Amniotic stem cell (primary cell): ENCODE measurements at places on chromosomes 11 and 22.
A peak's percentile ranks its signal among the peaks of the same experiment; 100 is the strongest.

DNA sequence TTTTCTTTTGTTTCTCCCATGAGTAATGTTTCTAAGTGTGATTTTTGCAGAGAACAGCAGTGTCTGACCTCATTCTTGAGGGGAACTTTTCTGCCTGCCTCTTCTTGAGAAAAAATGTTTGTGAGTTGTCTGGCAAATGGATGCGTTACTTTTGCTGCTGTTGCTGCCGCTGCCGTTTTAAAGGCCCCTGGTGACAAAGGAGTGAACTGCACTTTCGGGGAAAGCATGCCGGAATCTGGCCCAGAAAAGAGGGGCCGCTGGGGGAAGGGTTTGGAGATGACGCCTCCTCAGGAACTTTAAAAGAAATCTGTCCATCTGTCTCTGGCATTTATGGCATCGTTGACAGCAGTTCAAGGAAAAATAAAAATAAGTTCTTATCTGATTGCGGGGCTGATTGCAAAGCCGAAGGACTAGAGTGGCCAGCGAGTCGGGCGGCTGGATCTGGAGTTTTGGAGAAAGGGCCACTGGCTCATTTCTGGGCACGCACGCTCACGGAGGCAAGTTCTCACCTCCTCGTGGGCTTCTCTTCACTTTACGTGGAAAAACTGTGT is 16.5 kb downstream of the ZBTB16 start:
- no peak for DNase-seq

DNA sequence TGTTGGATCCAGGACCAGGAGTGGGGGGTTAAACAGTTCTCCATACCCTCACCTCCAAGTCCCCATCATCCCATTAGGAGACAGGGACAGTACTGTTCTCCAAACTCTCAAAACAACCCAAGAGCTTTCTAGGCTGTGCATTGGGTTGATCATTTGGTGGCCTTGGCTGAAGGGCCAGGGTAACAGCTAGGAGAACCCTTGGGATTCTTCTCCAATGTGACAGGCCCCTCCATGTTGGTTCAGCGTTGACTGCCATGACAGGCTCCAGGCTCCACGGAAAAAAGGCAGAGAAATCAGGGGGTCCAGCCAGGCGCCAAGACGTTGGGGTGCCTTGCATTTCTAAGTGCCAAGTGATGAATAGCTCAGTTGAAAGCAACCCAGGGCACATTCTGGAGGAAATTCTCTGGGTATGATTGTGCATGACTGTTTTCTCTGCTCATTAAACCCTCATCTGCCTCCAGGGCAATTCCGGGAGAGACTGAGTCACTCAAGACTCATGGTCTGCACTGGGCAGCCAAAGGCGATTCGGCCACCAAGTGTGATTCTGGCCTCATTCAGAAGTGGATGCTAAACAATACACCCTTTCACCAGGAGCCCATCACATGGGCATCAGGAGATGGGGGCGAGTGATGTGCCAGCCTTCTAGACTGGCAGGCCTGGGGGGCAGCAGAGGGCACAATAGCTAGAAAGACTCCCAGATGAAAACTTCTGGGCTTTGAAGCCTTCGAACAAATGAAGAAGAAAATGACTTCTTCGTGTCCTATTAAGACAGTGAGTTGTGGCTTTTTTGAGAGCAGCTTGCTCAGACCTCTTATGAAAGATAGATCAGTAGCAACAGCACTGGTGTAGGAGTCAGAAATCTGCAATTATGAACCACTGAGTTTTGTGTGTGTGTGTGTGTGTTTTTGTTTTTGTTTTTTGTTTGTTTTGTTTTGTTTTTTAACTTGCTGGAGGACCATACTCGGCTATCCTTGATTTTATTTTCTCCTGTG is 27.7 kb downstream of the CD44 start:
- DNase-seq, result peak; percentile 92

DNA sequence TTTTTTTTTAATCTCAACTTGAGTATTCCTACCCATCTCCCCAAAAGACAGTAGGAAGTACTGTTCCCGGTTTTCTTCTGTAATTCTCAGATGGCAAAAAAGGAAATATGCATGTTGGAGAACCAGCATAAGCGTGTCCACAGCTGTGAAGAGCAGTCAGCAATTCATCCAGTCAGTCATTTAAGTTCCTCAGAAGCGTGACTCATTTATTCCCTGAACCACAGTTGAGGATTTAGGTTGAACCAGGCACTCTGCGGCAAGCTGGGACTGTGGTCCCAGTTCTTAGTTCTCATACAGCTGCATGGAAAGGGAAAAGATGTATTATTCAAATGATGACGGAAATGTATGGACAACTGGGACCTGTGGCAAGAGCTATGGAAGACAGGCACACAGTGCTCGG is 61.0 kb upstream of the MYO18B start:
- DNase-seq, result no peak

- peak; percentile 77 for DNase-seq
Observed at GRCh38 chr22:31173386-31174145, 13.6 kb downstream of the RNF185 start.

DNA sequence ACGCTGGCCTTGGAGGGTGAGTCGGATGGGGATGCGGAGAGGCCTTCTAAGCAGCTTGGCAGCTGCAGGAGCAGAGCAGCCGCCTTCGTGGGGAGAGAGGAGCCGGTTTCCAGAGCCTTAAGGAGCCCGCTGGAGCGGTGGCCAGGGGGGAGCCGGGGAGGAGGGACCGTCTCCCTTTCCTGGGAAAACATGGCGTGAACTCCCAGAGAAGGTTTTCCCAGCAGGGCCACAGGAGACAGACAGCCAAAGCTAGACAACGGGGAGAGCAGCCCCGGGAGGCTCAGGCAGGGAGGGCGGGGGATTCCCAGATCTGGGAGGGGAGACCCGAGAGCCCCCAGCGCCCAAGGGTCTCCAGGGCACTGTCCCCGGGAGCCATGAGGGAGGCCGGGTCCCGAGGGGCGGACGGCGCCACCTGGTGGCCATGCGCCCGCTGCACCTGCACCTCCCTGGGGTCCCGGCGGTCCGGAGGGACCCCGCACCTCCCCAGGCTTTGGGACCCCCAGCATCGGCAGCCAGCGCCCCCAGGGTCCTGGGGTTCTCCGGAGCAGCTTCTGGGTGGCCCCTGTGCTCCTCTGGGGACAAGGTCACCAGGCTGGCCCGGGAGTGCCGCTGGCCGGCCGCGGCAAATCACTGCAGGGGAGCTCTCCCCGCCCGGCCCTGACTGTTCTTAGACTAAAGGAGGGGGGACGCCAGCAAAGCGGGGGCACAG is 2.4 kb upstream of the SYT8 start:
- no peak for DNase-seq

GRCh38 chr11:43790444-43790794 is 90.2 kb upstream of the ALKBH3 start:
- DNase-seq, result no peak

GRCh38 chr11:64444838-64445441 is 86.0 kb downstream of the RPS6KA4 start:
- DNase-seq, result no peak

GRCh38 chr11:12915093-12915492 is 94.0 kb upstream of the RASSF10 start:
- DNase-seq, result no peak

GRCh38 chr11:111975076-111975806 is 38.1 kb downstream of the DIXDC1 start:
- no peak for DNase-seq

- DNase-seq, result no peak
Observed at GRCh38 chr11:117688255-117688797, 108.7 kb downstream of the DSCAML1 start.

DNA sequence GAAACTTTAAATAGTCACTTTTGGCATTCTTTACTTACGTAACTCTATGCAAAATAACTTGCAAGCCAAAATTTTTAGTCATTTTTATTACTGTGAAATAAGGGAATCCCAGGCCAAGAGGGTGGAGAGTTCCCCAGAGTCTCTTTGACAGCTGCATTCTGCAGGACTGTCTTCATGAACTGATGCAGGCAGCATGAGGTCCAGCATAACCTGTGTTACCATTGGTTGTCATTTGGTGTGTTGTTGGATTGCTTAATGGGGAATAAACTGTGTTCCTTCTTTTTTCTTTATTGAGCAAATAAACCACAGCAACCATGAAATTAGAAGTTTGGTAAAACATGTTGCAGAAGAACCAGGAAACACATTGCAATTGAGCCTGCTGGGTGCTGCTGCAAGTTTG is 24.6 kb downstream of the MMP27 start:
- no peak for DNase-seq

DNA sequence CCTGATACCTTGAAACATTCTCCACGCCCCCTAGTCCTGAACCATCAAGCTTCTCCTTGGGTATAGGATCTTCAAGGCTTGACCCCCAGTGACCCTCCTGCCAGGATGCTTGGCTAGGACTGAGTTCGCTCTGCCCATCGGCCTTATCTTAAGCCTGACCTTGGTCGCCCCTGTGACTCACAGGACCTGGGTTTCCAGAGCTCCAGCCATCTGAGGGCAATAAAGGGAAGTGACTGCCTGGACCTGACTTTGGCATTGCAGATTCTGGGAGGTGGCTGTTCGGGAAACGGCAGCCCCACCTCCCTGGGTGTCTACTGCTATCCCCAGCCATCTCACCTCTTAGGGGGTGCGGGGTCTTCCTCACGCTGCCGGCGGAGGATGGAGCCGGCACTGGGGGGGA is 15.4 kb downstream of the CARD10 start:
- DNase-seq, result no peak

DNA sequence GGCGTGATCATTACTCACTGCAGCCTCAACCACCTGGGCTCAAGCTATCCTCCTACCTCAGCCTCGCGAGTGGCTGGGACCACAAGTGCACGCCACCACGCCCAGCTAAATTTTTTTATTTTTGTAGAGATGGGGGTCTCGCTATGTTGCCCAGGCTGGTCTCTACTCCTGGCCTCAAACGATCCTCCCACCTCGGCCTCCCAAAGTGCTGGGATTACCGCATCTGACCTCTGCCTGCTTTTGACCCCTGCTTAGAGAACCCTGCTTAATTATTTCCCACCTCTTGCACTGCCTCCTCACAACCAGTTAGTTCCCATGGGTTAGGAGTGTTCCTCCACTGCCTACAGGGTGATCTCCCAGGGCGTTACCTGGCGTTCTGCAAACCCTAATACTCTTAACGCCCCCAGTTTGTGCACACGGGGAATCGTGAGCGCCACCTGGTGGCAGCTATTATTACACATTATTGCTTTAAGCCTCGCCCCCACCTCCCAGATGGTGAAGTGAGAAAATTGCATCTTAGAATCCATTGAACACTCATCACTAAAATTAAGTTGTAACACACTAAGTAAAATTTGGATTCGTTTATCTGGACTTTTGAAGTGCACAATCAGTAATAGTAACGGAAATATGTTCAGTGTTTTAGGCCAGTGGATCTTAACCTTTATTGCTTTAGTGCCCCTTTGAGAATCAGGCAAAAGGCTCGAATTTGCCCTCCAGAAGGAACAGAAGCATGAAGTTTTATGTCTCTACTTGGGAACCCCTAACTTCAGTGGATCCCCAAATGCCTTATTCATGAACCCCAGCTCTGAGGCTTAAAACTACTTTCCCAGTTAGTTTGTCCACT is 61.4 kb upstream of the ASPHD2 start:
- peak; percentile 39 for DNase-seq

- DNase-seq, result no peak
Observed at GRCh38 chr22:48902983-48903650, 924.6 kb downstream of the BRD1 start.

GRCh38 chr11:119205080-119205479 is 1.1 kb upstream of the CBL start:
- DNase-seq, result no peak

DNA sequence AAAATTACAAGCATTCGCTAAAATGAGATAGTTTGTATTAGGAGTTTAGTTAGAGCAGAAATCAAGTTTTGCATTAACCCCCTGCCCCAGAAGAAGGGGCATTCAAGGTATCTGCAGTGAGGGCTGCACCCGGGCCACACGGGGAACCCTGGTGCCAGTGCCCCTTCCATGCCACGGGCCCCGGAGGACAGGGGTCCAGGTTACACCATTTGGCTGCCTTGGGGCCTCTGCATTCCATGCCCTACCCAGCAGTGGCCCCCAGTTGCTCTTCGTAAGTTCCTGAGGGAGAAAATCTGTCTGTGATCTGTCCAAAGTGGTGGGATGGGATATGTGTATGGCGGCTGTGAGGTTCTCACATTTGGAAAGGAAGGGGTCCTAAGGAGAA is 16.8 kb upstream of the PANX2 start:
- no peak for DNase-seq

DNA sequence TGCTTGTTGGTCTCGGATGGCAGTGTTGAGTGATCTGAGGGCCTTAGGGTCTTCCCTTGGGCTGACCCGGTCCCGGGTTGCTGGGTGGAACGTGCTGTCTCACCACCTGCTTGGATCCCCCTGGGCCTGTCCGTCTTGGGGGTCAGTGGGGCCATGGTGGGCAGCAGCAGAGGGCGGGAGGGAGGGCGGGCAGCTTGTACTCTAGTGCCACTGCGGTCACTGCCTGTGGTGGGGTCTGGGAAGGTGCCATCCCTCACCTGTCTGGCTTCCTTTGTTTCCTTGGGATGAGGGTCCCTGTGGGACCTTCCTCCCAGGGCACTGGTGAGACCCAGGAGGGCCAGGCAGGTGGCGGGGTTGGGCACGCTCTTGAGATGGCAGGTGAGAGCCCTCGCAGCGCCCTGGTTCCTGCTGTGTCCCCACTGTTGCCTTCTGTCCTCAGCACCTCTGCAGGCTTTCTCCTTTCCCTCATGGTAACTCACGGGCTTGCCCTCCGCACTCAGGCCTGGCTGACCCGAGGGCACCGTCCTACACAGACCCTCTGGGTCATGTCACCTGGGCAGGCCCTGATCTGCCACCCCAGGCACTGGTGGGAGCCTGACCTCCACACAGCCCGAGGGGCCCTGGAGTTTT is 34.2 kb downstream of the TBC1D22A start:
- no peak for DNase-seq

- DNase-seq, result peak; percentile 3
Observed at GRCh38 chr11:22521226-22521625, 104.4 kb downstream of the FANCF start.

- no peak for DNase-seq
Observed at GRCh38 chr11:61958590-61958989, 8.4 kb downstream of the BEST1 start.

- DNase-seq, result no peak
Observed at GRCh38 chr11:1830004-1830321, 4.8 kb upstream of the SYT8 start.

- no peak for DNase-seq
Observed at GRCh38 chr11:72655896-72656464, 18.2 kb downstream of the PDE2A start.

DNA sequence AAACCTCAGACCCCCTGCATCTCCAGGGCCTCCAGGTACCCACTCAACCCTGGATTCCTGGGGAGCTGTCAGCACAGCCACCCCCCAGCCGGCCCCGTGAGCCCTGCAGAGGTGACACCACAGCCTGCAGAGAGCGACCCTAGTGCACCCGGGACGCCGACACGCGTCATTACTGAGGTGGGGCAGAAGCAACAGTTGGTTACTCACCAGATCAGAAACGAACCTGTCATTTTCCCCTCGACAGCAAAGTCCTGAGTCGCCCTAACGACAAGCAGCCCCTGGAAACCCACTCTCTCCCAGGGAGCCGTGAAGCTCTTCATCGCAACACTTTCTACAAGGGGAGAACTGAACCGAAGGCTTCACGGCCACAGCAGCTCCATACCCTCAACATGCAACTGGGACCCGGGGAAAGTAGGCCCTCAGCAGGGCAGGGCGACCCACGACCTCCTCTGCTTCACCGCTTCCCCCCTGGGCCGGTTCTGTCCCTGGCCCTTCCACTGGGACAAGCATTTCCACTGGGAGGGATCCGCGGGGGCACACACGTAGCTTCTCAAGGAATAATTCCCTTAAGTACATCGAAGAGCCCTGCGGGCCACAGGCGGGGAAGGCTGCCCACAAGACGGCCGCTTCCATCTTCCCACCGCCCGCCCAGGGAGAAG is 1.6 kb downstream of the BRD1 start:
- DNase-seq, result no peak

- no peak for DNase-seq
Observed at GRCh38 chr11:61940466-61940865, 9.7 kb upstream of the BEST1 start.
